Endothelial cell of umbilical vein (primary cell): ENCODE measurements at places on chromosomes 3 and 15.

GRCh38 chr3:140007911-140008869, 73.2 kb downstream of the CLSTN2 start:
- DNase-seq = no peak

GRCh38 chr15:69289342-69290146, 9.2 kb upstream of the PAQR5 start:
- DNase-seq = no peak

- DNase-seq = no peak
Observed at GRCh38 chr3:143295201-143296080, 175.9 kb downstream of the CHST2 start.

- DNase-seq = no peak
Observed at GRCh38 chr15:39244776-39245175, 336.1 kb upstream of the THBS1 start.

DNA sequence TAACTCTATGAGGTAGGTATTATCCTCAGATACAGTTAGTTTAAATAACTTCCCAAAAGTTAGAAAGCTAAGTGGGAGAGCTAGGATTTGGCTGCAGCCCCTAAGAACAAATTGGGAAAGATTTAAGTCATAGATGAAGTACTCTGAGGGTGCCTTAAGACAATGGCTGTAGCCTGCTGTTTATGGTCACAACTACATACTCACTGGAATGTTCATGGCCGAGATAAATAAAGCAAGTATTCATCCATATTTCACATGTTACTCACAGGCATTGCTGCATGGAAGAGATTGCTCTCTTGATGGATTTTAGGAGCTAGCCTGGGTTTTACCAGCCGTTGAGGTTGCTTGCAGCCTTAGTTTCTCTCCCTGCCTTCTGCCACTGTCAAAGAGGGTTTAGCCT, 145.0 kb downstream of the CMSS1 start:
- DNase-seq = no peak

DNA sequence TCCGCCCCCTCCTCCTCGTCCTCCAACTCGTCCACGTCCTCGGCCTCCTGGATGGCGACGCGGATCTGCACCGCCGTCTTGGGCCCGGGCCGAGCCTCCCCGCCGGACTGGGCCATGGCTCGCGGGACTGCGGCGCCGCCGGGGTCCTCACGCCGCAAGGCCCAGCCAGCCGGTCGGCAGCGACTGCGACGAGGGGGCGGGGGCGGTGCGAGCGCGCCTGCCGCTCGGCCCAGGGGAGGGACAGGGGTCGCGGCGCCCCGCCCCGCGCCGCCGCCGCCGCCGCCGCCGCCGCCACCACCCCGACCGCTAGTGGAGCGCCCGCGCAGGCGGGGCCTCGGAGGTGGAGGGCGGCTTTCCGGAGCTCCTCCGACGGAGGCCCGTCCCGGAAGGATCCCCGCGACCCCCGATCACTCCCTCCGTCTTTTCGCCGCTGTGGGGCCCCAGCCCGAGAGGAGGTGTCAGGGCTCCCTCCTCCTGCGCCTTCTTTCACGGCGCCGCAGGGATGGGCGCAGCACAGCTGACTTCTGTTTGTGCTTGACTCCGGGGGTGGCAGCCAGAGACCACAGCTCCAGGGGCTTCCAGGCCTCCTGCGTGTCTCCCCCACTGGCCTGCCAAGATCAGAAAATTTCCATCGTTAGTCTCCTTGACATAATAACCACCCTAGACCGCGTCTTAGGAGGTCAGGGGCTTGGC, at the start of gene LARP6:
LARP6 (minus strand) TSS at position 185 of the 693 bp plus-strand sequence; CDS start at position 116, 69 bp downstream.
- peak; percentile 60 for DNase-seq

DNA sequence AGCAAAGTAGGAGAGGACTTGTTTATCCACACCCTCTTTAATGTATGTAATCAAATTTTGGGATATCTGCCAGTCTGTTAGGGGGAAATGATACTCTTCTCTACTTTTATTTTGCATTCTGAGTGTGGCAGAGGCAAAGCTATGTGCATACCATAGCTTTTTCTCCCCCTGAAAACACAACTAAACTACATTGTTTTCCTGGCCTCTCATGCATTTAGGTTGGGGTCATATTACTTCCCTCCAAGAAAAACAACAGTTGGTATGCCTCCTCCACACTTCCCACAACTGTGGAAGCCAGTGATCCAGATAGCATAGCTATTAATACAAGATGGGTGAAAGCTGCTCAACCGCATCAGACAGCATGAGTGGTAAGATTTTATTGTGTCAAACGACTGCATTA, 6.9 kb downstream of the RPL15 start:
- DNase-seq = peak; percentile 84

- DNase-seq = peak; percentile 84
Observed at GRCh38 chr3:78645628-78646310, 1122.0 kb downstream of the ROBO1 start.

DNA sequence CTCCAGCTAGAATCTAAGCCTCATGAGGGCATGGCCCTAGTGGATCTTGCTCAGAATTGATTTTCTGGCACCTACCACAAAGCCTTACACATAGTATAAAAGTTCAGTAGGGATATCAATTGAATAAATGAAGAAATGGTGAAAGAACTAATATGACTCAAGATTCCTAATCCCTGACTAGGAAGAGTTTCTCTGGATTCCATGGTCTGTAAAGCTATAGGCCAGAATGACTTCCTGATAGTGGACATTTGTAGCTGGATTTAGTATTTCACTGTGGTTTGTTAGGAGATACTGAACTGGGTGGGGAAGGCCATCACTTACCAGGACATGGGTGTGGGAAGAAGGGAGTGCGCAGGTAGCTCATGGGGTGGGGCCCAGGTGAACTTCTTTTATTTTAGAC, 168.9 kb downstream of the RAP2B start:
- no peak for DNase-seq

GRCh38 chr15:96354731-96355567, 24.4 kb downstream of the NR2F2 start:
- DNase-seq = peak; percentile 85

- DNase-seq = no peak
Observed at GRCh38 chr3:124939661-124940060, 5.1 kb upstream of the MUC13 start.

DNA sequence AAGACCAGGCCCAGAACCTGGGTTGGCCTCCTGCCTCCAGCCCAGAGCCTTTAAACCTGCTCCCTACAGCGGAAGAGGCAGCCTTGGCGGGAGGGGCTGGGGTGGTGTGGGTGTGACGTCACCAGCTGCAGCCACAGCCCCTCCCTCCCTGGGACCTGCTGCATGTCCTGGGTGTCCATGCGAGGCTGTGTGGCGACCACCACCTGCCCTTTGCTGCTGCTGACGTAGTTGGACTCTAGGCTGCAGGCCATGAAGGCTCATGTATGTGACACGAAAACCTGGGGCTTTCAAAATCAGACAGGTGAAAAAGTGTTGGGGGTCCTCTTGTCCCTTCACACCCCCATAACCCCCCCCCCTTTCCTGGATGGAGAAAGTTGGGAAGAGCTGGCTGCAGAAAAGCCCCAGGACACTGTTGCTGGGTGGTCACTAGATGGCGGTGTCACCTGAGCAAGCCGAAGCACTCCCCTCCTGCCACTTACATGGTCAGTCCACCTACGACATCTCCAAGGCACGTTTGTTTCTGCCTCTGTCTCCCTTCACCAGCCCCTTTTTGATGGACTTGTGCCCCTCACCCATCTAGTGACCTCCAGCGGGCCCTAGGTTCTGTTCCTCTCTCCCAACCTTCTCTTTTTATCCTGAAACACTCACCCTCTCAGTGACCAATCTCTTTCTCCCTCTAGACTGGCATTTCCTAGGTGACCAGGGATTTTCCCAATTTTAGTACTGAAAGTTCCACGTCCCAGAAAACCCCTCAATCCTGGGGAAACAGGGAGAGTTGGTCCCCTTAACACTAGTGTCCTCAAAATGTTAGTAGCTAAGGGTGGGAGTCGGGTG, 35.2 kb downstream of the SLC6A20 start:
- peak; percentile 48 for DNase-seq

GRCh38 chr3:58266577-58266976, 29.0 kb downstream of the ABHD6 start:
- DNase-seq = no peak

GRCh38 chr3:107404727-107405469, 27.7 kb downstream of the CCDC54 start:
- DNase-seq = no peak

GRCh38 chr3:151789853-151790463, 24.0 kb upstream of the AADAC start:
- DNase-seq = no peak

DNA sequence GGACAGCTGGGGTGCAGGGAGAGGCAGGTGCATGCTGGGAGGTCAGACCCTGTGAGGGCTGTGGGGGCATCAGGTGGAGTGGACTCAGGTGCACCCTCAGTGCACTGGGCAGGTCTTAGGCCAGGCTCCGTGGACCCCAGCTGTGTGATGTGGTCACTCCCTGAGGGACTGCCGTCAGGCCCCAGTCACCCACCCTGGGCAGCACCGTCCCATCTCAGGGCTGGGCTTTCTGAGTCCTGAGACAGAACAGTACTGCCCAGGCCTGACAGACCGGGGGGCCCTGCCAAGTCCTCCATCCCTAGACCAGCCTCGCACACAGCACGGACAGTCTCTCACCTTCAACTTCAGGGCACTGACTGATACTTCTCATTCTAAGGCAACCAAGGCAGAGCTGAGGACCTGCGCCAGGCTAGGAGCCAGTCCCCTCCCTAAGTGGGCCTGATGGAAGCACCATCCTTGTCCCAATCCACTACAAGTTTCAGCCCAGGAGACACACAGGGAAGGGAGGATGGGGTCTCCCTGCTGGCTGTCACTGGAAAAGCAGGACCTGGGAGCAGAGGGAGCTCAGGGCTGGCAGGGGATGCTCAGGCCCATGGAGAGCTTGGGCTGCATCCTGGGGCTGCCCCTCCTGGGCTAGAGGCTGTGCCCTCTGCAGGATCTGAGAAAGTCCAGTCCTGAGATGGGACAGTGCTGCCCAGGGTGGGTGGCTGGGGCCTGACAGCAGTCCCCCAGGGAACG, 86.3 kb downstream of the LMLN start:
- DNase-seq = no peak

DNA sequence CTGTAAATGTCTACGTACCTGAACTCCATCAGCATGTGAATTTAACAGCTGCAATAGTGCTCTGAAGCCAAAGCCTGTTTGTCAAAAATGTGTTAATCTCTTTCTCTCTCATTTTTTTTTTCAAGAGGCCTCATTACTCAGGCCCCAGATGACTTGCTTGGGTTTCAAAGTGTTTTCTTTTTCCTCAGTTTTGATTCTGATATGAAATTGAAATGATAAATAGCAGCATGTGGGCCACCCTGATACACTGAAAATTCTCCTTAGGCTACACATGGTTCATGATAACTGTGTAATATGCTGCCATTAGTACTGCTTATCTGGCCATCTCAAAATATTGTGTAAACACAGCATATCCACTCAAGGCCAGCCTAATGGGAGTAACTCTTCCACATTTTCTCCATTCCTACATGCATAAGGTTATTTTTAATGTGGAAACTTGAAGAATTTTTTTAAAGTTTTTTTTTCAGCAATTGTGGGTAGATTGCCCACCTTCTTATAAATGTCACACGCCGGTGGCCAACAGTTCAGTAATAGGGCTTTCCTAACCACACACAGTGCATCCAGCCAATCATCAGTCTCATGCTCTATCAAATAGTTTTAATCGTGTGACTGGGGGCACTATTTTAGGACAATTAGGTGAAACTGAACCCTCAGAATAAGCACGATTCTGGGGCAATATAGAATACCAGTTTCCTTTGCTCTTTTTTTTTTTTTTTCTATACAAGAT, 13.1 kb upstream of the DENND4A start:
- peak; percentile 25 for DNase-seq

GRCh38 chr15:38536201-38536676, 28.4 kb downstream of the RASGRP1 start:
- DNase-seq = no peak

GRCh38 chr15:35308802-35309201, 223.7 kb upstream of the NANOGP8 start:
- peak; percentile 96 for DNase-seq

- DNase-seq = peak; percentile 50
Observed at GRCh38 chr15:45429941-45430792, 51.8 kb upstream of the GATM start.

- no peak for DNase-seq
Observed at GRCh38 chr3:172288651-172289050, 159.6 kb downstream of the GHSR start.

DNA sequence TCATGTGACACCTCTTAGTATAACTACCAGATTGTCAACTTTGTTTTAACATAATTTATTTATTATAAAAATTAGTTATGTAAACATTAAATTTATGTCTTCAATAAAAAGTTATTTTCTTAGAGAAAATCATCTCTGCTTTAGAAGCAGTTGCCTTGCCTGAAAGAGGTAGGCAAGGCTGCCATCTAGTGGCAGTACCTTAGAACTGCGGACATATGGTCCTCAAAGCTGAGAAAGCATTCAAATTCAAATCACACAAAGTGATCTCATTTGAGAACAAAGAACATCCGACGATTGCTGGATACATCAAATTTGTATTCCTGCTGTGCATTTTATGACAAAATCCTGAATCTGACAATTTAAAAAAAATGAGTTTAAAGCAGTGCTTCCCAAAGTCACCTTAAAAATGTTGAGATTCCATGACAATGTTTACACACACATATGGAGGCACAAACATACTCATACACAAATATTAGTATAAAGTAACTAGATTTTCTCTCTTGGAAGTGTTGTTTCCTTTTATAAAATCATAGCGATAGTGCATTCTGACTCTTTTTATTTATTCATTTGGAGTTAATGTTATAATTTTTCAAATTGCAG, 617.4 kb downstream of the CADM2 start:
- DNase-seq = peak; percentile 61

DNA sequence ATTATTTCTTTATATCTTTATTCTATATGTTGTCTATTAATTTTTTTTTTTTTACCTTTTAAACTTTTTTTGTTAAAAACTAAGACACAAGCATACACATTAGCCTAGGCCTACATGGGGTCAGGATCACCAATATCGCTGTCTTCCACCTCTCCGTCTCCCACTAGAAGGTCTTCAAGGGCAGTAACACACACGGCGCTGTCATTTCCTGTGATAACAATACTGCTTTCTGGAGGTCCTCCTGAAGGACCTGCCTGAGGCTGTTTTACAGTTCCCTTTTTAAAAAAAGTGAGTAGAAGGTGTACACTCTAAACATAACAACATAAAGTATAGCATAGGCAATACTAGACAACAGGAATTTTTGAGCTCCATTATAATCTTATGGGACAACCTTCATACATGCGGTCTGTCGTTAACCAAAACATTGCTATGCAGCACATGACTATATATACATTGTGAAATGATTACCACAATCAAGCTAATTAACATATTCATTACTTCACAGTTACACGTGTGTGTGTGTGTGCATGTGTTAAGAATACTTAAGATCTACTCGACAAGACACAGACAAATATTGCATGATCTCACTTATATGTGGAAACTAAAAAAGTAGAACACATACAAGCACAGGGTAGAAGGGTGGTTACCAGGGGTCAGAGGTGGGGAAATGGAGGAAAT, 20.8 kb downstream of the RAB6B start:
- peak; percentile 67 for DNase-seq

GRCh38 chr3:127059072-127059471, 76.2 kb downstream of the PLXNA1 start:
- no peak for DNase-seq

DNA sequence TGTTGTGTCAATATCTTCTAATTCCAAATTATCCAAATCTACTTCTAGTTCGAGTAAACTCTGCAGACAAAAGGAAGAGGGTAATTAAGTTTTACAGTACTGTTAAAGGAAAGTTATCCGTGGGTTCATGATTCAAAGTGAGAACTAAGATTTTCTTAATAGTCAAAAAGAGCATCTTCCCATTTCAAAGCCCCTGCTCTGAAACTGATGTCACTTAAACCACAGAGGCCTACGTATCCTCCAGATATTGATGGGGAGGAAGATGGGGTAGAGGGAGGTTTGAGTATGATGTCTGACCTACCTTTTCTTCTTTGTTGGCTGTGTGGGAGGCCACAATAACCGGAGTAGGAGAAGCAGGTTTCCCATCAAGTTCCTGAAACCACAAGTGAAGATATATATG, 14.1 kb downstream of the MRPS22 start:
- no peak for DNase-seq
